ENCODE measurements at places on chromosomes 7 and 10.

GRCh38 chr10:51063659-51064535 is 10.4 kb upstream of the PRKG1 start:
- no peak for DNase-seq

DNA sequence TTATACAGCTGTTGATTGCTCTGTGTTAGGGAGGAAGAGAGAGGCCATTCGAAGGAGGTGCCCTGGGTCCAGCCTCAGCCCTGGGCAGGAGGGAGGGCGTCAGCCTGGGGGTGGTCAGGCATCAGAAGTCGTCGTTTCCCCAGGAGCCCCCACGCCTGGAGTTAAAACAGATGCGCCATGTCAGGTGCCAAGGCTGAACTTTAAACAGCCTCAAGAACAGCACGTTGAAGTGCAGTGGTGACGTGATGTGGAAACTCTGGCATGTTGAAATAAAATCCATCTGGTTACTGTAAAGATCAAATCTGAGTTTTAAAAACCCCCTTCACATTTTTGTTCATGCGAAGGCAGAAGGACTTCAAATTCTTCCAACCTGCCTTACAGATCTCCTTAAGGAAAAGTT is 128.4 kb upstream of the PPP2R2D start:
- no peak for DNase-seq

DNA sequence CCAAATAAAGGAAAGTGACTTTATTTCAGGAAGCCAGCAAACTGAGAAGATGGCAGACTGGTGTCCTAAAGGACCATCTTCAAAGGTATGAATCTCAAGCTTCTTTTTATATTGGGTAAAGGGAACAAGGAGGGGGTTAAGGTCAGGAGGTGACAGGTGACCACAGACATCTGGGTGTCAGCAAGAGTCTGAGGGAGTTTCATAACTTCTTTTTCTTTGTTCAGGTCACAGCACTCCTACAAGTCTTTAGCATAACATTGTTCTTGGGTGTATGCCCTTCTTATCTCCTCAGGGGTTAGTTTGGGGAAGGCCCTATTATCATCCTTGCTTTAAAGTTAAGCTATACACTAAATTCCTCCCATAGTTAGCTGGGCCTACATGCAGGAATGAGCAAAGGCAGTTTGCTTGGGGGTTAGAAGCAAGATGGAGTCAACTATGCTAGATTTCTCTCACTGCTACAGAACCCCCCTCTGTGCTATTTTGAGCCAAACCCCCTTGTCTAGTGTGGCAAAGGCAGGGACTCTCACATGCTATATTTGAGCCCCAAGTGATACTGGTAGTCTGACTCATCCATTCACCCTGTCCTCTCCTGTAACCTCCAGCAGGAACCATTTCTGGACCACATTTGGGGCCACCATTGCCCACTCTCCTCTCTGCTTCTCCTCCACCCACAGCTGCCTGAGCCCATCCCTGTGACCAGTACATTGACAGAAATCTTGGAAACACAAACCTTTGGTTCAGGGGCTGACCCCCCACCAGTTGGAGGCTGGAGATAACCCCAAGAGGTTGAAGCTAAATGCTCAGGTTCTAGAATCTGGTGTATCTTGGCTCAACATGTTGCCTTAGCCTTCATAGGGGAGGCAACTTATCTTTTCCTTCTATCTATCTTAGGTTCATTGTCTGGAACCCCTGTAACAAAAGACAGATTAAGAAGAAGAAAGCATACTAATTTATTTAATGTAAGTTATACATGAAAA is 55.5 kb upstream of the LRGUK start:
- DNase-seq = no peak

DNA sequence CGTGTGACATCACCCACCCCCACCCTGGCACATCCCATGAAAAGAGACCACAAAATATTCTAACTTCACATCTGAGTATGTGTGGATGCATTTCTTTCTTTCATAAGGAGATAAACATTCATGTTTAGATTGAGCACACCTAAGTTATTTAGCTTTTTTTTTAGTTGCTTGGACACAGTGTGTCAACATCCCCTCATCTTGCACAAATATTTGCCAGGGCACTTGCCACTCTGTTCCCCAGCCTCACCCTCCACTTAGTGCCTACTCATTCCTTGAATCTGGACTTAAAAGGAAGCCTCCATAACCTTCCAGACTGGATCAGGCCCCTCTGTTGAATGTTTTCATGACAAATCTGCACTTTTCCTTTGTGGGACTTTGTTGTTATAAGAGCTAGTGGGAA is 338.9 kb upstream of the IGFBP3 start:
- DNase-seq = no peak

DNA sequence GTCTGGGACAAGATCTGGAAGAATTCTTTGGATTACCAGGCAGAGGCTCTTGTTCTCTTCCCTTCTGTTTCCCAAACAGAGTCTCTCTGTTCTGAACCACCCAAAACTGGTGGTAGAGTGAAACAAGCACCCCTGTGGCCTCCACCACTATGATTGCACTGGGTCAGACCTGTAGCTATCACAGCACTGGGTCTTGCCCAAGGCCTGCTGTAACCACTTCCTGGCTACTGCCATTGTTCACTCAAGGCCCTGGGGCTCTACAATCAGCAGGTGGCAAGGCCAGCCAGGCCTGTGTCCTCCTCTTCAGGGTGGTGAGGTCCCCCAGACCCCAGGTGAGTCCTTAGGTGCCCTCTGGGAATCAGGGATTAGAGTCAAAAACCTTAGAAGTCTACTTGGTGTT is 4.1 kb upstream of the LRRC17 start:
- DNase-seq = no peak

GRCh38 chr7:18948521-18948920 is 168.9 kb downstream of the TWIST1 start:
- DNase-seq = no peak

GRCh38 chr7:129723679-129724078 is 112.2 kb downstream of the NRF1 start:
- no peak for DNase-seq

DNA sequence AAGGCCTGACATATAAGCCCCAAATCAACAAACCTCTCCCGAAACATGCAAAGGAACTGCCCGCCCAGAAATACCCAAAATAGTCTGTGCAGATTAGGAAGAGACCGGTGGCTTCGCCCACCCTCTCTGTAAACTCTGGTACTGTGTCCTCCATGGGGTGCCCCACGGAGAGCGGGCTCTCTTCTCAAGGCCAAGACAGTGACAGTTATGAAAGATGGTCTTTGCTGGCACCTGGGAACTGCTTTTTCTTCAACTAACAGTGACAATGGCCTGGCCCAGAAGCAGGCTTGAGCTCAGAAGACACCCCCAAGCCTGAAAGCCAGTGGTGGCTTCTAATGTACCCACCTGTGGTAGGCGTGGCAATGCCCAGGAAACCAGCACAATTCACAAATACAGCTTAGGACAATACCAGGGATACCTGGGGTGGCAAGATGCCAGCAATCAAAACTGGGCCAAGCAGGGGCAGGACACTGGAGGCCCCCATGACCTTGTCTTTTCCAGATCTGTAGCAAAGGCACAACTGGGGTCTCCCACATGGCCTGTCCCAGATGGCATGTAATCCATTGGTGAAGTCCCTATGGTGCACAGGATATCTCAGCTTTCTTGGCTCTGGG is 107.6 kb downstream of the NEURL1 start:
- DNase-seq = no peak

All from NCI-H1092 treated with DMSO at 0.1 percent for 48 hours (cell line).